ENCODE measurements at places on chromosomes 13 and 19.

DNA sequence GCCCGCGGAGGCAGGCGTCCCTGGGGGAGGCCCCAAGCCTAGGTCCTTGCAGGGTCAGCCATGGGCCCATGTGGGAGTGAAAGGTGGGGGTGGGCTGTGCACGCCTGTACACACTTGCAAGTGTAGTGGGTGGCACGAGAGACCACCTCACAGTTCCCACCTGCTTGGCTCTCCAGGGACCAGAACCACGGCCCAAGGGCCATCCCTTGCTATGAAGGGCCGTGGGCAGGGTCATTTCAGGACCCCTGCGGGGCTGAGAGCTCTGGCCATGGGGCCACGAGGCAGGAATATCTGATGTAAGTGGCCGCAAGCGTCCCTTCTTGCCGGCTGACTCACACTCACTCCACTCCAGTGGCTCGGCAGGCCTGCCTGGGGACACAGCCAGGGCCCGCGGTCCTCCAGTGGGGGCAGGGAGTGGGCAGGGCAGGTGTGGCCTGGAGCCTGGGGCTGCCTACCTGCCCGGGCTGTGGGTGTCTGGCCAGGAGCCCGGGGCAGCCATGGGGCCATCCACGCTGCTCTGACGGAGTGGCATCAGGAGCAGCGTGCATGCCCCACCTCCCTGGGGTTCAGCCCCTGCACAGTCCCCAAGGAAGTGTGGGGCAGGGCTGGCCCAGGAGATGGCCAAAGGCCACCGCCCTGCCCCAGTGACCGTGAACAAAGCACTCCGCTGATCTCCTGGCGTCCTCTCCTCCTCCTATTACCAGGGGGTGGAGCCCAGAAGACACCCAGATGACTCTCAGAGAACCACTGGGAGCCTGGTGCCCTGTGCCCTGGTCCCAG lies 8.6 kb upstream of the MKNK2 start:
- DNase-seq, result no peak

DNA sequence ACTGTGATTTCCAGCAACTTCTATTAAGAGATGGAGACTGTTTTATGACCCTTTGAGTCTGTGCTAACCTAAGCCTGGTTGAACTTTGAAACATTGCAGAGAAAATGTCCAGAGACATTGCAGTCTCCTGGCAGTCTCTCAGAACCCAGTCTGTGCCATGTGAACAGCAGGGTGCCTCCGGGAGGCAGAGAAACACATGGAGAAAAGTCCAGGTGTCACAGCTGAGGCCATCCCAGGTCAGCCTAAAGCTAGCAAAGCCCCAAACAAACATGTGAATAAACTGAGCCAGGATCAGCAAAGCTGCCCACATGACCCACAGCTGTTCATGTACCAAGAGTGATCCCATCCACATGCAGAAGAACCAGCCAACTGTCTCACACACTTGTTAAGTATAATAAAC lies 7.8 kb downstream of the CYP4F11 start:
- no peak for DNase-seq

DNA sequence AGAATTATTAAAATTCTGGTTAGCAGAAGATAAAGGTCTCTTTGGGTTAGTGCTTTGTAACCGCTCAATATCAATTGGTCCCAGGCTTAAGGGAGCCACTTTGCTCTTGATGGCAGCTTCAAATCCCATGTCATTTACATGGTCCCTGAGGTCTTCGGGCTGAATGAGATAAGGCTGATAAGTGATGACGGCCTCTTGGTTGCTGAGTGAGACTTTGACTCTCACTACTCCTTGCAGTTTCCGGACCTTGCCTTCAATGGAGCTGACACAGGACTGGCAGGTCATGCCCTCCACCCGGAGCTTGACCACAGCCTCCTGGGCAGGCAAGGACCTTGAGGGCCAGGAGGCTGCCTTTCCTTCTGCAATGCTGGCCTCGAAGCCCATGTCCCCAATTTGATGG lies 36.8 kb downstream of the ATP7B start:
- DNase-seq, result no peak

- no peak for DNase-seq
Measured at GRCh38 chr19:44924243-44924725, 9.9 kb downstream of the APOC1 start.

GRCh38 chr13:32413284-32413683 lies 14.6 kb downstream of the N4BP2L1 start:
- no peak for DNase-seq

- DNase-seq, result no peak
Measured at GRCh38 chr13:36061054-36061453, 70.1 kb downstream of the DCLK1 start.

- DNase-seq, result peak; percentile 75
Measured at GRCh38 chr19:6412447-6413091, 12.0 kb downstream of the KHSRP start.

- DNase-seq, result no peak
Measured at GRCh38 chr13:111326981-111327642, 6.7 kb downstream of the TEX29 start.

DNA sequence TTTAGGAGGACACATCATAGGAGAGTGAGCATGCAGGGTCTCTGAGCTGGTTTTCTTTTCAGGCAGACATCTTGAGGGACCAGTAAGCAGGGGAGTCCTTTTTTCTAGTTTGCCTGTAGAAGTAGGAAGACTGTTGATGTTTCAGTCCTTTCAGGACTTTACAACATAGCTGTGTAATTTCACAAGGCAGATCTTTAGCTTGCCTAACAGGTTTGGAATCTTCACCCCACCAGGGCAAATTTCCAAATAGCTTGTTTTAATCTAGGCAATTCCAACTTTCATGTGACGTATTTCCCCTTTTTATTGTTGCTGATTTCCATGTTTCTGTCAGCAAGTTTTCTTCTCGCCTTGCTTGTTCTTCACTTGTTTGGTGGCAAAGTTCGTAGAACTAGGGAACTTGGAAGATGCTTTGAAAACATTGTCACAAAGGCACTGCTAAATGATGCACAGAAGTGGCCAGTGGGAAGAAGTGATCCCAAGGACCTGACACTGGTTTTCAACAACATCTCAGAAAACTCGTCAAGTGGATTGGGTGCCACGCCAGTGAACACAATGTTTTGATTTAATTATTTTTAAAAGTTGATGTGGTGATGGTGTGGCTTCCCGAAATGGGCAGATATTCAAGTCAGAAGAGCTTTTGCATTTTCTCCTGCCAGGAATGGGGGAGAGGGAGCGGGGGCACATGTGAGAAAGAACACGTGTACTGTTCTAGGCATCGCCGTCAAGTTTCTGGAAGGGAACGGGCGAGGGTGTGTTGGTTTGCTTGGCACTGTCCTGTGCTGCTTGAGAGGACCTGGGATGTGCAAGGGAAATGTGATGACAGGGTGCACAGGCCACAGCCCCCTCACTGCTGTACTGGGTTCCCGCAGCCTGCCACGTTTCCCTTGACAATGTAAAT lies 418.6 kb downstream of the OXGR1 start:
- DNase-seq, result no peak

- DNase-seq, result no peak
Measured at GRCh38 chr13:73970421-73971055, 163.7 kb downstream of the KLF12 start.

DNA sequence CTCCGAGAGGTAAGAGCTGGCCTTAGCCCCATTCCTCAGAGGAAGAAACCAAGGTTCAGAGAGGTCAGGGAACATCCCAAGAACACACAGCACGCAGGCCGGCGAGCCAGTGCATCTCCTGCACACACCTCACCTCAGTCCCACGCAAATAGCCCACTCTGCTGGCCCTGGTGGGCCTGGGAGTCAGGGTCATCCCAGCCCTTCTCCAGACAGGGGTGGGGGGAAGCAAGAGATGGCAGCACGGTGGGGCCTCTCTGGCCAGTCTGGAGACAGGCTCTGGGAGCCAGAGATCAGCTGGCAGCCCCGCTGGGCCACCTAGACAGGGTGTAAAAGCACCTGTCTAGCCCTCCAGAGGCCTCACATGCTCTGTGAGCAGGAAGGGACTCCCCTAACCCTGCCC lies 26.8 kb downstream of the TUBA3C start:
- DNase-seq, result peak; percentile 21

GRCh38 chr13:84553227-84553626 lies 671.0 kb upstream of the SLITRK1 start:
- no peak for DNase-seq

DNA sequence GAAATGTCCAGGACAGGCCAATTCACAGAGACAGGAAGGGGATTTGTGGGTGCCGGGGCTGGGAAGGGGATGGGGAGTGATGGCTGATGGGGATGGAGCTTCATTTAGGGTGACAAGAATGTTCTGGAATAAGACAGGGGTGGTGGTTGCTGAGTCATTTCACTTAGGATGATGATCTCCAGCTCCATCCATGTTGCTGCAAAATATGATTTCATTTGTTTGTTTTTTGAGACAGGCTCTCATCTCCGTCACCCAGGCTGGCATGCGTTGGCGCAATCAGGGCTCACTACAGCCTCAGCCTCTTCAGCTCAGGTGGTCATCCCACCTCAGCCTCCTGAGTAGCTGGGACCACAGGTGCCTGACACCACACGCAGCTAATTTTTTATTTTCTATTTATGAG lies 3.1 kb upstream of the JSRP1 start:
- no peak for DNase-seq

DNA sequence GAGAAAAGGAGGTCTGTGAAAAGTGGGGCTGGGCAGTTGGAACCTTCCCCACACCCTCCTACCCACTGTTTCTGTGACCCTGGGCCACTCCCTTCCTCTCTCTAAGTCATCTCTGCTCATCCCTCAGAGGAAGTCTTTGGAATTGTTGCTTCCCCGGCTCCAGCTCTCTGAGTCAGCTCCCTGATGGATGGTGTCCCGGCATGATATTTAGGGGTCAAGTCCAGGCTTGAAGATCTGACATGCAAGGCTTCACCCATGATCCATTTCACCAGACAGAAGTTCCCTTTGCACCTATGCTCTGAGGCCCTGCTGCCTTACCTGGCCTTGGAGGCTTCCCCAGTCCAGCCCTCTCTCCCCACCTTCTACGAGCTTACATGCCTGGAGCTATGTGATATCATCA lies 13.3 kb downstream of the EXOC3L2 start:
- DNase-seq, result no peak
